Brain microvascular endothelial cell (primary cell): ENCODE measurements at places on chromosomes 1 and 21.
A peak's percentile ranks its signal among the peaks of the same experiment; 100 is the strongest.

DNA sequence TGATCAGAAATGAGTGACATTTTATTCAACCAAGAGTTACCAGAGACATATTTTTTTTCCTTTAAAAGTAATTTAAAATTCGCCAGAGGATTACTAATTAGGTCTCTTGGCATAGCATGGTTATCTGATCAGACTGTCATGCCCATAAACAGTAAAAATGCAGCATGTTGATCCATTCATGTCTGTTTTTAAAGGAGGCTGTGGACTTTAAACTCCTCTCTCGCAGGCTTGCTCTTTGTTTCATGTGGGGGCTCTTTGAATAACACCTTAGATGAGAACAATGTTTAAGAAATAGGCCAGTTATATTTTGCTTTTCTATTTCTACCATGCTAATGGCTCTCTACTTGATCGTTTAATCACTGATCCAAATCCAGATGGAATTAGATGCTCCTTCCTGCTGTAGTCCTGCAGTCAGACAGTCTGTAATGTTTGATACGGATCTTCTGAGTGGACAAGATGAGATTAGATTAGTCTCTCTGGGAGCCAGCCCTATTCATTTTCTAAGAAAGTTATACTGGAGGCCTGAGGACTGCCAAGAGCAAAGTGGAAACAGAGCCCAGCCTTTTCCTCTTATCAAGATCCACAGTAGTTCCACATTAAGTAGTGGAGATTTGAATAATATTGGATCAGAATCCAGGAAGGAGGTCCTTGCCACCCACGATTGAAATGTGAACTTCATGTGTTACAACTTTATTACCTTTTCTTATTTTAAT, 197.4 kb downstream of the HS2ST1 start:
- DNase-seq = no peak

- no peak for DNase-seq
Observed at GRCh38 chr1:182766881-182767645, 22.5 kb upstream of the NPL start.

DNA sequence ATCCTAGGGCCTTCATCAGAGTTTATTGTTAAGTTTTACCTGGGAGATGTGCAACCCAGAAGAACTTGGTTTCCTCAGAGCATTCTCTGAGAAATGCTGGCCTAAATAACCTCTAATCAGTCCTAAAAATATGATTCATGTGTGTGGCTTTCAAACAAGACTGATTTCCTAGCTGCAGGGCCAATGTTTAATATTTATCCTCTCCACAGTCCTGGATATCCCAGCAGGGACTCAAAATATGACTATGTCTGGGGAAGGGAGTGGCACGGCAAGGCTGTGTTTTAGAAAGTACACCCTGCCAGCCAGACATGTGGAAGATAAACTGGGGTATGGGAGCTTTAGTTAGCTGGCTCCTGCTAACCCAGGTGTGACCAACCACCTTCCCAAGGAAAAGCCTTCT, 26.3 kb downstream of the PLPP3 start:
- DNase-seq = no peak

- DNase-seq = no peak
Observed at GRCh38 chr1:183936791-183937190, 100.7 kb downstream of the COLGALT2 start.

DNA sequence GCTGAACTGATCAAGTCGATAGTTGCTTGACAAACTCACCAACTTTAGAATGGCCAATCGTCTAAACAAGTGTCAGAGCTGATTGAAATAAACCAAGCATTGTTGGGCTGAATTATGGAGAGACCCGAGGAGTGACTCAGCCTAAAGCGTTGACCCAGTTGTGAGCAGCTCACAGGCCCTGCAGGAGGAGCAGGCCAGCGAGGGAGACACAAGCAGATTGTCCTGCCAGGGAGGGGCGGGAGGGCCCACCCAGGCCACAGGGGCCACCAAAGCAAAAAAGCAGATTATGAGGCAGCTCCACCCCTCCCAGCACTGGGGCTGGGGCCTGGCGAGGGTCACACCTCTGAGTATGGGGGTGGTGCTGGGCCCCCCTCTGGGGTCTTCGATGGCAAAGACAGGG, 10.1 kb upstream of the MATN1 start:
- no peak for DNase-seq

DNA sequence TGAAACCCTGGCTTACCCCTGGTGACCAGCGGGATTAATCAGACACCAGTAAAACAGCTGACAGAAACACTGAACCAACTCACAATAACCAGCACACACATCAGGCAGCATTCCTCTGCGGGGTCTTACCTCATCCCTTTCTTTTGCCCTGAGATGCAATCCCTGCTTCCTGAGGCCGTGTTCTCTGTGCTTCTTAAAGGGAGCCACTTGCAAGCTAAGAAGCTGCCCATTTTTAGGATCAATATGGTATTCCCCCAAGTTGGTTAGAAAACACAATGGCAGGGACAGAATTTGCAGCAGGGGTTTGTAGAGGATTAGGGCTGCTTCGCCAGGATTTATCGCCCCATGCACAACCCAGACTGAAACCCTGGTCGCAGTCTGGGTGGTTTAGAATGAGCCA, 74.7 kb upstream of the OLIG2 start:
- DNase-seq = no peak

DNA sequence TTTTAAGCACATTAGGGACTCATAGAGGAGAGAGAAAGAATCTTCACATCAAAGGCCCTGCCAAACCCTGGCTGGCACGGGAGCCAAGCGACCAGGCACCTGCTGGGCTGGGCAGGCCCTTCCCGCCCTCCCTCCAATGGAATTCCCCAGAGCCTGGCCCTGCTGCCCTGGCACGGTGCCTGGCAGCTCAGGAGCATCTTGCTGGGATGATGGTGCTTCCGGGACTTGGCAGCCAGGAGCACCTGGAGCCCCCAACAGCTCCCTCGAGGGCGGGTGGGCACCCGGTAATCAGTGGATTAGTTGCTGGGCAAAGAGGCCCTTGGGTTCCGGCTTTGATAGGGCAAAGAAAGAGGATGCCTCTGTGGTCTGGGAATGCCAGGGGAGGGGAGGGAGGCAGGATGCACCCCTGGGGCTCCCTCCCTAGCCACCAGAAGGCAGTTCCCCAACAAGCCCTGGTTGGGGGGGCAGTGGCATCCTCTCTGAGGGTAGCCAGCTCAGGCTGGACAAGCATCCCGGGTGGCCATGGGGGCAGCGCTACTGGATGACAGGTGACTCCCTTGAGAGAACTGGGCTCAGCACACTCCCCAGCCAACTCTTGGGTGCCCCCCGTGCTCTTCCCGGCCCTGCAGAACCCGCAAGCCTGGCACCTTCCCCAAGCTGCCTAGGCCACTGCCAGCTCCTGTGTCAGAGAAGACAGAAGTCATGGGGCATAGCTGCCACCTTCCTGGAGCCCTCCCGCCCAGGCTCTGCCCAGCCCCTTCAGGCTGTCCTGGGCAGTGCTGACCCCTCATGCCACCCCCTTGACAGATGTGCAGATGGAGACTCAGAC, 26.4 kb downstream of the KRTAP10-1 start:
- DNase-seq = no peak

DNA sequence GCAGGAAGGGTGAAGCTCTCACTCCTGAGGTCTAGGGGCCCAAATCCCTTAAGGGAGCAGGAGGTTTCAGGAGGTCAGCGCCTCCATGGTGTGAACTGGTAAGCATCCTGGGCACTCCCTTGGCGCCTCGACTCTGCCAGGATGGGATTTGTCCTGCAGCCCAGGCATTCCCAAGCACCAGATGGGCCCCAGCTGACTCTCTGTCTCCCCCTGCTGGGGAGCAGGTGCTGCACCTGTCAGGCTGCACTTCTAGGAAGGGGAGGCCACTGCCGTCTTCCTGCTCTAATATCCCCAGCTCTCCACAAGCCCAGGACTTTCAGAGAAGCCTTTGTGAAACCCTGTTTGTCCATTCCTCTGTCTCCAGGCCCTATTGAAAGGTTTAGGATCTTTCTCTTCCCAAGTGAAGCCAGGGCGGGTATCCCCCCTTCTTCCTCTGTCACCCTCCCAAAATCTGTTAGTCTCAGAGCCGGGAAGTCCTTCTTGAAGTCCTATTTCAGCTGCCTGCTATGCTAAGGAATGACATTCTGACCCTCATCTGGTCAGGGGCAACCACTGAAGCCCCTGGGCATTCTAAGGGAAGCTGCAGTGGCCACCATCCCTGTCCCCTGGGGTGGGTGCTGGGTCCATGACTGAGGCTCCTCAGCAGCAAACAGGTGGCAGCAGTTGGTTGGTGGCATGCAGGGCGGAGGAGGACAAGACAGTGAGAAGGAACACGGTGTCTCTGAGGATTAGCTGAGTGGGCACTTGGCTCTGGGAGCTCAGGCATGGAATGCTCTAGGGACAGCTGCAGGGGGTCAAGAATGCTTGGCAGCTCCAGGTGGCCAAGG, 3.2 kb downstream of the MYBPH start:
- DNase-seq = peak; percentile 14

GRCh38 chr1:195898373-195898772, 709.9 kb downstream of the KCNT2 start:
- DNase-seq = no peak

GRCh38 chr1:30754684-30755171, 2.8 kb downstream of the LAPTM5 start:
- DNase-seq = no peak

DNA sequence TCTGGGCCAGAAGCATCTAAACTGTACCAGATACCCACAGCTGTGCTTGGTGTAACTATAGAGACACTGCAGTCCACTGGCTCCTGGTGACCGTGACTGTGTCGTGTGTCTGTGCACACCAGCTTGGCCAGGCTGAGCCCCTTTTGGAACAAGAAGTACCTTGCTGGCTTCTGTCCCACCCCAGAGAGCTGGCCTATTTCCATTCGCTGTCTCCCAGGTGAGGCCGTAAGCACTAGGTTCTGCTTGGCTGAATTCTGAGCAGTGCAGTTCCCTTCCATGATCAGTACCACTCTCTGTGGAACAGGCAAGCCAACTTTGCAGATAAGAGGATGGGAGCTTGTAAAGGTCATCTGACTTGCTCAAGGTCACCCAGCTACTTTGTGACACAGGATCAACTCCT, 119.9 kb upstream of the DNAH14 start:
- DNase-seq = no peak

GRCh38 chr21:28018741-28019669, 973.7 kb downstream of the LTN1 start:
- DNase-seq = no peak

- DNase-seq = no peak
Observed at GRCh38 chr1:51833700-51834099, 44.8 kb downstream of the NRDC start.

GRCh38 chr1:215617979-215618378, 50.9 kb downstream of the KCTD3 start:
- DNase-seq = no peak
